ENCODE measurements at places on chromosomes 3 and 15. TPM values are rescaled to one million over a fixed set of nuclear protein-coding genes. Genes with fewer than 3 reads are reported as not detected.

DNA sequence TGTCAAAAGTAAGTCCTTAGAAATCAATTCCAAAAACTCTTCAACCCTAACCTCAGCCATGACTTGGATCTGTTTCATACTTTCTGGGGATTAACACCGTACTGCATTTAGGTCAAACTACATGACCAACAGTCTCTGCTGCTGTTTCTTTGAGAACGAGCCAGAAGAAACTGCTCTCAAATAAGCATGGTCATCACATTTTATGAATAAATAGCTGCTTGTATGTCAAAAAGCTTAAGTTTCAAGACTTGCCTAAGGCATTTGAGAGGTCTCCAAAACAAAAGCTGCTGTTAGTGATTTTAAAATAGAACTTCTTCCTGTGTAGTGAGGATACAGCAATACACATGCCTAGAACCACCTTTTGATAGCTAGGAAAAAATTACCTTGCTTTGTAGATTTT is 166.3 kb upstream of the CHRM5 start:
- peak; percentile 17 for DNase-seq
- H3K36me3 ChIP-seq = peaks cover 6% of the 10 kb centered on the region
- H3K27me3 ChIP-seq = no peaks in the 10 kb centered on the region
- no peak overlapping the region for H3K4me3 ChIP-seq

- no peaks in the 10 kb centered on the region for H3K27me3 ChIP-seq
- peak overlapping the region; percentile 91 for H3K4me3 ChIP-seq
- H3K27ac ChIP-seq = no peak overlapping the region
- H3K36me3 ChIP-seq = peaks cover 10% of the 10 kb centered on the region
- DNase-seq = peak; percentile 68
These were observed 1.5 kb downstream of the CEP63 start for GRCh38 chr3:134487406-134487805.

TRIM42 gene
- polyA plus RNA-seq = not detected

- H3K4me1 ChIP-seq = no peaks in the 10 kb centered on the region
- no peak overlapping the region for H3K27ac ChIP-seq
- no peaks in the 10 kb centered on the region for H3K27me3 ChIP-seq
- H3K4me3 ChIP-seq = no peak overlapping the region
- DNase-seq = no peak
- no peaks in the 10 kb centered on the region for H3K36me3 ChIP-seq
These were observed 187.9 kb downstream of the AKAP13 start for GRCh38 chr15:85568261-85568808.

GCNT3 gene
- polyA plus RNA-seq = 0.43 TPM

DNA sequence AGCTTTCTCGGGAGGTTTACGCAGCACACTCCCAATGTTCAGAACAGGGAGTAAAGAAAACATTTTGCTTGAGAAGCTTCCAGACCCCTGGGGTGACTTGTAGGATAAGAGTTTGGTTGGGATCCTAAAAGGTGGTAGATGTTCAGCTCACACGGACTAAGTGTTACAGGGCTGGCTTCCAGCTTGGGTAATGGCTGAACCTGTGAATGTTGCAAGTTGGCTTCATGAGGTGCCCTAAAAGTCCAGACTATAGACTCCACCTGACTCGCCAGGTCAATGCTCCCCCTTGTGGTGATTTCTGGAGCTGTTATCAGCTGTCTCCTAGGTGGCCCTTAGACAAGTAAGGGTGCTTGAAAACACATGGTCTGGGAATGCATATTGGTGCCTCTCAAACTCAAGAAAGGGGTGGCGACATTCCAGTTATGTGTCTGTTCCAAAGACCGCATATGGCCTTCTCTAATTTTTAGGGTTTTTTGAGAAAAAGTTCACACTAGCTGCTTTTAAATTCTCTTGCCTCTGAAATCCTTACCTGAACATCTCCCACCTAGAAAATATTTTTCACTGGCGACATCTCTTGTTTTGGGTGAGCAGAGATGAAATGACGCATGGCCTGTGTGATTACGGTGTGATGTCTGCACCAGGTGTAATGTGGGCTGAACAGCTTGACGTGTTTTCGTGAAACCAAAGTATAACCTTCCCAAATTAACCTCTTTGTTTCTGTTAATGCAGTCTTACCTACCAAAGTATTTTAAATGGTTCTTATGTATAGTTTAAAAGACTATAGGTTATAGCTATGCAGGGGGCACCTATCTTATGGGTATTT is 175.7 kb upstream of the KBTBD8 start:
- H3K27ac ChIP-seq = no peak overlapping the region
- H3K4me3 ChIP-seq = no peak overlapping the region
- peak; percentile 54 for DNase-seq
- H3K36me3 ChIP-seq = no peaks in the 10 kb centered on the region
- no peaks in the 10 kb centered on the region for H3K27me3 ChIP-seq
- no peaks in the 10 kb centered on the region for H3K4me1 ChIP-seq

- H3K36me3 ChIP-seq = no peaks in the 10 kb centered on the region
- H3K27me3 ChIP-seq = no peaks in the 10 kb centered on the region
- no peak overlapping the region for H3K4me3 ChIP-seq
- DNase-seq = no peak
These were observed 15.8 kb downstream of the C3orf85 start for GRCh38 chr3:109152320-109152719.

- H3K4me1 ChIP-seq = no peaks in the 10 kb centered on the region
- H3K27me3 ChIP-seq = no peaks in the 10 kb centered on the region
- H3K27ac ChIP-seq = no peak overlapping the region
- no peaks in the 10 kb centered on the region for H3K36me3 ChIP-seq
- H3K4me3 ChIP-seq = no peak overlapping the region
- DNase-seq = peak; percentile 22
These were observed 67.1 kb downstream of the OXSM start for GRCh38 chr3:25856902-25857518.
